Fibroblast of upper back skin (primary cell): ENCODE measurements at places on chromosomes 4 and X.

- no peak for DNase-seq
These were observed 94.6 kb downstream of the STIM2 start for GRCh38 chr4:26955241-26955640.

DNA sequence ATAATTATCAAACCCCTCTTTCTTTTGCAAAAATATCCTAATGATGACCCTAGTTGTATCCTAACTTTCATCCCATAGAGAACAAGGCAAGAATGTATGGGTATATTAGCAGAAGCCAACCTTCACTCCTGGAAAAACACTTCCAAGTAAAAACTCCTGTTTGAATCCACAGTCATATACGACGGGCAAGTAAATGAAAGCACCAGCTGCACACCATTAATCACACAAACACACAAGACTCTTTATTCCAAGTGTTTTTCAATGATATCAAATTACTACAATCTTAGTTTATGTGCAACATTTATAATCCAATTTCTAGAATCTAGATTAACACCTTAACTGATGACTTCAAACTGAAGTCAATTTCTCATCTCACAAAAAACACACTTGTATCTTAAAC, 22.9 kb downstream of the ACSL4 start:
- no peak for DNase-seq

GRCh38 chrX:40169193-40170101, 71.7 kb upstream of the BCOR start:
- DNase-seq, result peak; percentile 80

DNA sequence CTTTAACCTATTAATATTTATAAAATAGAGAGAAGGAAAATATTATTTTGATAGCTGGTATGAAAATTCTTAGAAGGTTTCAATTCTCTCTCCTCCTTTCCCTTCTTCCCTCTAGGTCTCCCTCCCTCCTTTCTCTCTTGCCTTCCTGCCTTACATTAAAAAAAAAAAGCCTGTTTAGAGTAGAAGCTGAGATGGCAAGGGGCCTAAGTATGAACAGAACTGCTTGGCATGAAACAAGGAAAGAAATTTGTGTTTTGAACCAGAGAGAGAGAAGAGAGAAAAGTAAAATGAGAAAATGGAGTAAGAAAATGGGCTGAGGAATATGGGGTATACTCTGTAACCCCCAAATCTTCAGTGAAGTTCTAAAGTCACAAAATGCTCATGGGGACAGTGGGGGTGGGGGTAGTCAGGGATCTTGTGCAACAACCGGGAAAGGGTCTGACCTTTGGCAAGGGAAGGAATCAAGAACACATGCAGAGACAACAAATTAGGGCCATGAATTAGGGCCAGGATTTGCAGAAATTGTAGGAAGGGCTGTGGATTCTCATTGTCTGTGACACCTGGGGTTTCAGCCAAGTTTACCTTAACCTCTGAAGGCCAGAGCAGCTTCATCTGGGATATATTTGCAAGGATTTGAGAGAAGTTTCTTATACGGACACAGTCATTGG, 30.6 kb downstream of the SUPT20HL2 start:
- no peak for DNase-seq

- DNase-seq, result no peak
These were observed 160.2 kb downstream of the NHS start for GRCh38 chrX:17535229-17535628.

DNA sequence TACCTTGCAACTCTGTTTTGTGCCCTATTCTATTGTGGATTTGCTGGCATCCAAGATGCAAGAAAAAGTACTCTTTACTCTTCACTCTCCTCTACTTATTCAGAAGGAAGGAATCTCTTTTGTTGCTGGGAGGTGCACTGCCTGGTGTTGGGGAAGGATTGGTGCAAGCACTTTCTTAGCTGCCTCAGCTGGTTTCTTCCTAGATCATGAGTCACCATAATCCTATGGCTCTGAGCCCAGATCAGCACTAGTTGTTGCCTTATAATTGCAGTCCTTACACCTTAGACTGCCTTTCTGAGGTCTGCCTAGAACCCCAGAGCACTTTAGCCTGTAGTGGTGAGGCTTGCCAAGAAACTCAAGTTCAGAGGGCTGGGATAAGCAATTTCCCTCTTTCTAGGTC, 37.0 kb upstream of the CT83 start:
- peak; percentile 2 for DNase-seq

DNA sequence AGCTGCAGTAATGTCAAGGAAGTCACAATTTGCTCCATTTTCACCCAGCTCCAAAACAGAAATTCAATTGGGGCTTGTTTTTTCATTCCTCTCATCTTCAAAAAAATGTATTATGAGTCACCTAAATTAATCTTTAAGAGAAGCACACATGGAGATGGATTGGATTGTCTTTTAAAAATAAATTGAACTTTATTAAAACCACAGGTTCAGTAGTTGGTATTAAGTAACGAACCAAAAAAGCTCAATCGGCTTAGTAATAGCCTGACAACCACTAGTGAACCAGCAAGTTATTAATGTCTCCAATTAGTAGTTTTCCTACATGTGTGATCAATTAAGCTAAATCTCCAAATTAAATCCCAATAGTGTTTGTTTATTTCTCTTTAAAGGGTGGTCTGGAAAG, 283.5 kb upstream of the GIMD1 start:
- peak; percentile 37 for DNase-seq

GRCh38 chrX:45775468-45775867, 574.8 kb upstream of the DIPK2B start:
- peak; percentile 83 for DNase-seq
